ENCODE measurements at places on chromosomes 3 and 15.

- DNase-seq, result no peak
Observed at GRCh38 chr15:57607570-57608000, 15.9 kb downstream of the MYZAP start.

DNA sequence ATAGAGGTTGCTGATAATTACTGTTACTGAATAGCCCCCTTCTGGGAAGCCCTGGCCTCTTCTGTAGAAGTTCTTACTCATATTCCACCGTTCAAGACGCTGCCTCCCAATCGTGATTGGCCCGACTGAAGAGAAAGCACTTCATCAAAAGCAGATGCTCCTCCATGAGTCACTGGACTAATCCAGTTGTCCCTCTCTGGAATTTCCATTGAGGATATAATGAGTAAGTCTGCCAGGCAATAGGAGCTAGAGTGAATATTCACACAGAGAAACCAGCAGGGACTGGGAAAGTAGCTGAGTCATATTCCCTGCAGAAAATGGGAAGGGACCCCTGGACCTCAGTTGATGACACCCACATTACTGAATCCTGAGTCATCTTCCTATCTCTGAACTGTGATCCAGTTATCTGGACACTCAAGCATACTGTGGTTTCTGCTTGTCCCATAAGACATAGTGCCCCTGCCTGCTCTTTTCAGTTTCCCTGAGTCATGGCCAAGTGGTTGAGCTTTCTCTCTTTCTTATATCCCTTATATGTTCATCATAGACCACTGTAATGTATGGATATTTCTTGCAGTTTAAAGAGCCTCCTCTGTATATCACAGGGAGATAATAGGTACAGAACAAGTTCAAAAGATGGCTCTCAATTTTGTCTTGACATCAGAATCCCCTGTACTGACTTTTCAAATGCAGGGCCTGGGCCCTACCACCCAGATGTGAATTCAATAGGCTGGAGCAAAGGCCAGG is 151.2 kb upstream of the CDIN1 start:
- DNase-seq, result no peak

GRCh38 chr3:190013943-190014924 is 106.5 kb downstream of the P3H2 start:
- no peak for DNase-seq

DNA sequence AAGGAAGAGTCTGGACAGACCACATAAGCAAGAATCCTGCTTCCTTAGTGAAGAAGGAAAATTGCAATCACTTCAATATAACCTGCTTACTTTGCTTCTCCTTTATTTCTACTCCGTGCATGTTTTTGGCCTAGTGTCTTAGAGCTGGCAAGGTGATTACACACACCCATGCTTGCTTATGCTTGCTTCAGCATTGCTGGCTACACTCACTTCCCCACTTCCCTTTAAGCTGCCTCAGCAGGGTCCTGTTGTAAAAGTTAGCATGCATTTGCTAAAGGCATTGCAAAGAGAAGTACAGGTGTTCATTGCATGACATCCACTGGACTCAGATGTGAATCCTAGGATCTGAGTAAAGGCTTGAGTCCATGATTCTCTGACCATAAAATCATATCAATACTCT is 47.5 kb upstream of the STT3B start:
- DNase-seq, result no peak

DNA sequence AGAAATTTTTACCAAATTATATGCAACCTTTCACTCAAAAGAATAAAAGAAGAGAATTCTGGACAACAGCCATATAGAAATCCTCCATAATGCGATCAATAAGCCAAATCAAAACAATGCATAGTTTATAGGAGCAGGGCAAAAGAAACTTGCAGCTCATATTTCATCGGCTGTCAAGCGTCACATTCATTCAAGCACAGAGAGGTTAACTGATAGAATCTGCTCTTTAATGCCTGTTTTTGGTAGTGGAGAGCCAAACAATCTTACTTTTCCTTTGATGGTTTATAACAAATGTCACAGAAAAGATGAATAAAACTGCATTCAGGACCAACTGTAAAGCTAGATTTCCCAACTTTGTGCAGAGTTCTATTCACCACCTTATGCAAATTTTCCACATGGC is 35.4 kb downstream of the PRTG start:
- DNase-seq, result no peak

- DNase-seq, result no peak
Observed at GRCh38 chr3:9033867-9034266, 70.6 kb upstream of the RAD18 start.

Measured in globus pallidus (tissue), 1 donor.